ENCODE measurements at places on chromosomes 4 and X. TPM values are rescaled to one million over a fixed set of nuclear protein-coding genes. Genes with fewer than 3 reads are reported as not detected.

Gene HTRA3
- 0.46 TPM for total RNA-seq

Gene STOX2
- total RNA-seq: 2.8 TPM

Gene UNC5C
- total RNA-seq: 0.50 TPM

Gene SH3BP2
- total RNA-seq: 43.0 TPM

Gene CCDC110
- total RNA-seq: 0.60 TPM

Gene DCAF12L2
- not detected for total RNA-seq

Gene DDX53
- not detected for total RNA-seq

Gene TMEM156
- total RNA-seq: not detected

Gene DGKK
- not detected for total RNA-seq

Gene JCHAIN
- 3.9 TPM for total RNA-seq

All from right lobe of liver (tissue), 6 donors.